ENCODE measurements at places on chromosomes 1 and 21.

DNA sequence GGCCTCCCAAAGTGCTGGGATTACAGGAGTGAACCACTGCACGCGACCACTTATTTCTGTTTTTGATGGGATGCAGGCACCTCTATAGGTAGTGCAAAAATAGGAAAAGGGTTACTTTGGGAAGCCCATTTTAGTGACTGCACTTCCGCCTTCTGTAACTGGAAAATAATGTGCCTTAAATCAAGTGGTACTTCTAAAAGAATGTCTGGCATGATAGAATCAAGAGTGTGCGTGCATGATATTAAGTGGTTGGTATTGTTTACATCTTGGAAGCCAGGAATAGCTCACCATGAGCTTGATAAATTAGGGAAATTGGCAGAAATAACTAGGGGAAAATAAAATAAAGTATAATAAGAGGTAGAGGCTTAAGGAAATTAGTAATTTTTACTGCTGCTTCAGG lies 1067.0 kb downstream of the ADGRL2 start:
- DNase-seq = no peak

GRCh38 chr1:205376739-205377138 lies 20.0 kb upstream of the KLHDC8A start:
- DNase-seq = no peak

DNA sequence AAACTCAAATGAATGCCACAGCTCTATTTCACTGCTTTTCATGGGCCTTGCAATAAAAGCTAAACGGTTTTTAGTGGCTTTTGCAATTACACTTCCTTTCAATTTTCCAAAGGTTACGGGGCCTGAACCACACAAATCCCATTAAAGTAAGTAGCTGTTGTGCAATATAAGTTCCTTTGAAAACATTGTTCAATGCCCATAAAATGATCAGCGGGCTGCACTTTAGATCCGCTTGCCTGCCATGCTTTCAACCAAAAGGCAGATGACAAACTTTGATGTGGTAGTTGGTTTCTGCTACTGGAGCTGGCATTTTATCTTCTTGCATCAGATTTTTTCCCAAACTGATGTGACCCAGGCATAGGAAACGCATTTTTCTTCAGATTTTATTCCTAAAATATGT lies 50.2 kb downstream of the PRRX1 start:
- no peak for DNase-seq

DNA sequence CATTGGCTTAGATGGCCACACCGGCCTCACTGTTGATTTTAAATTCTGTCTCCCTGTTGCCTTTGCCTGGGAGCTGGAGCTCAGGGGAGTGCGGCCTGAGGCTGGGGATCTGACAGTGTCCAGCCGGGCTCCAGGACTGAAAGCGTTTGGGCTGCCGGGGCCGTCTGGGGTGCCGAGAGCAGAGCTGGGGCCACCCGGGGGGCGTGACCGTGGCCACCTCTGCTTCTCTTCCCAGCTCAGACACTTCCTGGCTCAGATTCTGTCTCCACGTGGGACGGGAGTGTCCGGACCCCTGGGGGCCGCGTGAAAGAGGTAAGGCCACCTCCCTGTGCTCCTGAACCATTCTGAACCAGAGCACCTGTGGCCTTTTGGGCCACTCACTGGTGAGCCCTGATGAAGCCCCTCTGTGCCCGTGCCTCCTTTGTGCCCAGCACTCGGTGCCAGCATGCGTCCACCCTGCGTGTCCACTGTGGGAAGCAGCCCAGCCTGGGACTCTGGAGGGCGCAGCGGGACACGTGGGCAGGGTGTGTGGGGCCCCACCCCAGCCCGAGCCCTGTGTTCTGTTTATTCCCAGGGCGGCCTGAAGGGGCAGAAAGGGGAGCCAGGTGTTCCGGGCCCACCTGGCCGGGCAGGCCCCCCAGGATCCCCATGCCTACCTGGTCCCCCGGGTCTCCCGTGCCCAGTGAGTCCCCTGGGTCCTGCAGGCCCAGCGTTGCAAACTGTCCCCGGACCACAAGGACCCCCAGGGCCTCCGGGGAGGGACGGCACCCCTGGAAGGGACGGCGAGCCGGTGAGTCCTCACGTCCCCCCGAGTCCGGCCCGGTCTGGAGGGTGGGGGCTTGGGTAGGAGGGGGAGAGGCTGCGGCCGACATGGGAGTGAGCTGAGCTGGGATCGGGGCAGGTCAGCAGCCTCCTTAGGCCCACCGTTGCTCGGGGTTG lies 64.8 kb downstream of the SLC19A1 start:
- no peak for DNase-seq

- DNase-seq = no peak
Measured at GRCh38 chr1:185719021-185719420, 15.2 kb upstream of the HMCN1 start.

GRCh38 chr1:228059634-228060457 lies 22.7 kb upstream of the ARF1 start:
- peak; percentile 90 for DNase-seq

GRCh38 chr1:202599669-202600431 lies 110.4 kb downstream of the SYT2 start:
- no peak for DNase-seq

- DNase-seq = no peak
Measured at GRCh38 chr1:27551170-27551952, 52.6 kb downstream of the AHDC1 start.

DNA sequence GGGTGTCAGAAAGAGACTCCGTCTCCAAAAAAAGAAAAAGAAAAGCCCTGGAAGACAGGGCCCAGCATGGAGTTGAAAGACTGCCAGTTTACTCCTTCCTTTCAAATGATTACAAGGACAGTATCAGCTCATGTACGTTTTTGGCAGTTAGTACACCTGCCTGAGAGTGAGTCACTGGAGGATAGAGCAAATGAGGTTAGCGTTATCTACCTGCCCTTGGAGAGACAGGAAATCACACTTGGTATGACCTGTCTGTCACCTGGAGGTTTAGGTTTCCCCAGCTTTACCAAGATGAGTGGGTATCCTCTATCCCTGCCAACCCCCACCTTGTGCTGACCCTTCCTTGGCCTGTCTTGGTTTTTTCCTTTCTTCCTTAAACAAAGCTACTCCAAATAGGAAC lies 96.8 kb upstream of the BMP8A start:
- DNase-seq = no peak

DNA sequence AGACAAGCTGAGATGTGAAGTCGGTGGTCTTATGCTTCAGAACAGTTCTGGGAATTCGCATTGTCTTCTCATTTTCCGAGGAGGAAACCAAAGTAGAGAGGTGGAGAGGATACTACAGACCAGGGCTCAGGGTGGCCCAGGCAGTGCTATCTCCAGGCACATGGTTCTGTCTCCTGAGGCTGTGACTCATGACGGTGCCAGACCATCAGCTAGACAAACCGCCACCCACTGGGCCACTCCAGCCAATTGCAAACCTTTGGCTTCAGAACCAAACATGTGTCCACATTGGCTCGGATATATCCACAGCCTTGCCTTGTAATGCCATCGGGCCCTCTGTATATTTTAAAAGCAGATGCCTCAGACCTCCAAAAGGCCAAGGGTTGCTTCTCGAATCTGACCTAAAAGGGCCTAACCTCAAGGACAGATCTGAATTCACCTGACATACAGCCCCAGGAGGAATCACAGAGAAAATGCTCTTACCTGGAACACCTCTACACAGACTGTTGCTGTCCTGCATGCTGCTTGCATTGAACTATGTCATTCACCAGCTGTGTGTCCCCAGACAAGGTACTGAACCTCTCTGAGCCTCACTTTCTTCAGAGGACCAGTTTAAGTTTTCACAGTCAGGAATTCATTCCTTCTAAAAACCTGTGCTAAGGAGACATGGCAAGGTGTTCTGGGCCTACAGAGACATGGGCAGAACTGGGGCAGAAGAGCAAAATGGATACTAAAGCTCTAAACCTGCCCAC lies 224.9 kb upstream of the JUN start:
- DNase-seq = no peak
